ENCODE measurements at places on chromosomes 7 and 10.

DNA sequence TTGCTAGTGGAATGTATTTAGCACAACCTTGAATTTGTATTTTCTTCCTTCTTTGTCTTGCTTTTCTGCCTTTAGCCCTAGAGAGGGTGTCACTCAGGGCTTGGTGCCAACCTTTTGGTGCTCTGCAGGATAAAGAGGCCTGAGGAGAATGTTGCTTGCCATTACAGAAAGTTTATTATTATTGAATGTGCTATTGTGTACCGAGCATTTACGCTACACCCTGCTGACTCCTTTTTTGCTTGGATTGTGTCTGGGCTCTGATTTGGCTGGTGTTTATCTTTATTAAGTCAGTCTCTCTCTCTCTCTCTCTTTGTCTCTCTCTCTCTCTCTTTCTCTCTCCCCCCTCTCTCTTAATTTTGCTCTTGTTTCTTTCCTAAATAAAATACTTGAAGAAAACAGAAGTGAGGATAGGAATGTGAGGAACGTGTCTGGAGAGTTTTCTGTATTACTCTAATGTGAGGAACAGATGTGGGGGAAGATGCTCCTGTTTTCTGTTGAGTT is 284.4 kb upstream of the PHYHIPL start:
- DNase-seq = no peak

DNA sequence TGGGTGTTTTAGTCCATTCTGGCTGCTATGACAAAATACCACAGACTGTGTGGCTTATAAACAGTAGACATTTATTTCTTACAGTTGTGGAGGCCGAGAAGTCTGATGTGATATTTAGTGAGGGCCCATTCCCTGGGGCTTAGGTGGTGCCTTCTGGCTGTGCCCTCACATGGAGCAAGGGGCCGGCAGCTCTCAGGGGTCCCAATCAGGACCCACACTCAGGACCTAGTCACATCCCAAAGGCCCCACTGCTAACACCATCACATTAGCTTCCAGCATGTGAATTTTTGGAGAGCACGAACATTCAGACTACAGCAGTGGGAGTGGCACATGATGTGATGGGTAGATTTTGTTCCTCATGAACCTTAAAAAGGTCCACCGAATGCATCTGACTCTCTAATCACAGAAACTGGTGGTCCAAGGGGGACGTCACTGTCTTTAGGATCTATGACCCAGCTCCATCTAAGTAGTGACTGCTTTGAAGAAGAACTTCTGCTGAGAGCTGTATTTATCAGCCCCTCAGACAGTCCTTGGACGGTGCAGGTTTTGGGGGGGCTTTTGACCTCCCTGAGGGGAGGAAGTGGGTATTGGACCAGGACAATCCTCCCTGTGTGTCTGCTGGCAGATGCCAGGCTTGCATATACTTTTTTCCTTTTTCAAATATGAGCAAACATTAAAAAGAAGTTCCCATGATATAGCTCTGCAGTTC is 154.5 kb upstream of the ZNF32 start:
- no peak for DNase-seq

- DNase-seq = no peak
These were observed 79.6 kb upstream of the FOXP2 start for GRCh38 chr7:114334989-114335388.

- no peak for DNase-seq
These were observed 50.5 kb downstream of the MRPL32 start for GRCh38 chr7:42982604-42983115.

DNA sequence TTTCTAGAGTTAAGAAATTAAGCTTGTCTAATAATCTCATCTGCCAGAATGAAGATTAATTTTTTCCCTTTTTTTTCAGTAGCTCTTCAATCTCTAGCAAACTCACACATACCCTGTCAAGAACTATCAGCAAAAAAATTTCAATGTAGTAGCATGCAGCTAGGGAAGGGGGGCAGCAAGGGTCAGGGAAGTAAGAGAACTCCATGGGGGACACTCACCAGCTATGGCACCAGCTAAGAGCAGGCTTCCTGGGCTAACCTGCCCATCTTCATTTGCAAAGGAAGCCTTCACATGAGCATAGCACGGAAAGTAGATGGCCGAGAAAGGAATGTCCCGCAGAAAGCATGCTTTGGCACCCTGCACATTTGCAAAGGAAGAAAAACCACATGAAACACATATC is 190.4 kb downstream of the SLC25A13 start:
- DNase-seq = no peak

Data from stimulated activated CD4-positive, alpha-beta T cell treated with anti-CD3 and anti-CD28 coated beads, Interleukin-12 subunit alpha, Interleukin-12 subunit beta, amount 100 ng/mL, for 48 hours (primary cell).